Osteocyte (in vitro differentiated cells): ENCODE measurements at places on chromosomes 6 and 20. TPM values are rescaled to one million over a fixed set of nuclear protein-coding genes. Genes with fewer than 3 reads are reported as not detected.

DNA sequence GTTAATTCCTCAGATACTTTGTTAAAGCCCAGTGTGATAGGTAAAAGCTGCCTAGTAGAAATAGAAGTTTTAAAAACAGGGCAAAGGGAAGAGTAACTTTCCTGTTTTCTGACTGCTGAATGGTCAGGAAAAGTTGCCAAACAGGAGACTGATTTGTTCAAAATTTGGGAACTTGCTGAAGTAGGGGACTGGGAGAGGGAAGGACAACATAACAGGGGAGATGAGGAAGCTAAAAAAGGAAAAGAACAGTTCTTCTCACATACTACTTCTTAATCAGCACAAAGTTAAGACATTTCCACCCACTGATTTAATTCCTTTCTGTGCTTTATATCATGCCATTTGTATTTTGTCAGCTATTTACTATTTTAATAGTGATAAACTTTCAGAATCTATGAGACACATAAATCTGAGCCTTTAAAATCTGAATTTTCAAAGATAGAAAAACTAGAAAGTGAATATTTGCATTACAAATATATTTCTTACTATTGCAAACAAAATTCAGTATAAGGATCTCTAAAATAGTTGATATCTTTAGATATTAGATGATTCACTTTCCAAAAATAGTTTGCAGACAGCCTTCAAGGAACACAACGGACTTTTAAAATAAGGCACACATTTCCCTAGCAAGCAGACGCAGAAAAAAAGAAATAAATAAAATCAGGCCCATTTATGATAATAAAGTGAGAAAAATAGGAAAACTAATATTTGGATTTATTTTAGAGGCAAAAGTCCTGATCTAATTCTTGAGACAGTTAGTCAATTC, 36.9 kb upstream of the SLC16A10 start:
- H3K27ac ChIP-seq: no peak overlapping the region
- no peak overlapping the region for H3K4me3 ChIP-seq
- H3K36me3 ChIP-seq: no peaks in the 10 kb centered on the region
- DNase-seq: no peak
- H3K27me3 ChIP-seq: peaks cover 5% of the 10 kb centered on the region

PGBD1 gene
- 7.6 and 7.8 TPM in 2 replicates for total RNA-seq

- no peak overlapping the region for H3K27ac ChIP-seq
- DNase-seq: no peak
- H3K4me3 ChIP-seq: no peak overlapping the region
- no peaks in the 10 kb centered on the region for H3K27me3 ChIP-seq
These were observed 19.5 kb downstream of the CDH4 start for GRCh38 chr20:61271312-61272231.

- H3K4me1 ChIP-seq: peaks cover 24% of the 10 kb centered on the region
- no peak overlapping the region for H3K27ac ChIP-seq
- H3K27me3 ChIP-seq: no peaks in the 10 kb centered on the region
- H3K36me3 ChIP-seq: no peaks in the 10 kb centered on the region
These were observed 171.7 kb upstream of the LAMP5 start for GRCh38 chr20:9342651-9343050.

DNA sequence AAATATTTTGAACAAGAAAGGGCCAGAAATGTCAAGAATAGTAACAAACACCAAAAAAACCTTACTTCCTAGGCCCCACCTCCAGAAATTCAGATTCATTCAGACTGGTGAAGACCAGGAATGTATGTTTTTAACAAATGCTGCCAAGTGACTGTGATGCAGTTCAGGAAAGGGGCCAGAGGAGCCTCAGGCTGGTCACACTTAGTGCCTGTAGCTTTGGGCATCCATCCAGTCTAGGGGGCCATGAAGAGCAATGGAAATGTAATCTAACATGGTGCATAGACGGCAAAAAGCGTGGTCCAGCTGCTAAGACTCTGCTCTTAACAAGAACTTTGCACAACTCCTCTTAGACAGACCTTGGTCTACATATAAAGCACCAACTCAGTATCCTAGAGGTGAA, 7.1 kb downstream of the GJA1 start:
- peak overlapping the region; percentile 64 for H3K27ac ChIP-seq
- H3K4me1 ChIP-seq: peaks cover 71% of the 10 kb centered on the region
- DNase-seq: no peak
- peaks cover 27% of the 10 kb centered on the region for H3K36me3 ChIP-seq

- no peak overlapping the region for H3K4me3 ChIP-seq
- H3K4me1 ChIP-seq: peaks cover 43% of the 10 kb centered on the region
- peak; percentile 21 for DNase-seq
- H3K36me3 ChIP-seq: peaks cover 1% of the 10 kb centered on the region
- H3K27ac ChIP-seq: peak overlapping the region; percentile 11
These were observed 230.0 kb upstream of the SULF2 start for GRCh38 chr20:48015141-48015910.

GRCh38 chr6:16244446-16244845, 6.1 kb downstream of the GMPR start:
- peaks cover 29% of the 10 kb centered on the region for H3K4me1 ChIP-seq
- H3K36me3 ChIP-seq: peaks cover 2% of the 10 kb centered on the region
- no peaks in the 10 kb centered on the region for H3K27me3 ChIP-seq
- no peak for DNase-seq
- peak overlapping the region; percentile 10 for H3K27ac ChIP-seq
- no peak overlapping the region for H3K4me3 ChIP-seq

KIF25 gene
- total RNA-seq: not detected in 2 replicates

DNA sequence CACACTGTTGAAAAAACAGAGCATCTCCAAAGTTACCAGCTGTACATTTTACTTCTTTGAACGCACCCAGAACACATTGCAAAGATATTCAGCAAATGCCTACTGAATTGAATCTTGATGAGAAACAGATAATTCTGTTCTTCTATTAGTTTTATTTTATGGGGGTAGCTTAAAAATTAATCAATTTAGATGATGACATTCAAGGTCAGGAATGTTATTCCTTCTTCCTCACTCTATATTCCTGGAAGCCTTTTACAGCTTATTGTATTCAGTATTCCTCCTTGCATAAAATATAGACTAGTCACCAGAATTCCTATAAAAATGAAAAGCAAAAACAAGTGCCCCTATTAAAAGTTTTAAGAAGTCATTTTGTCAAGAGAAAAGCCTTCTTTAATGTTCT, 21.4 kb upstream of the GMDS start:
- no peak for DNase-seq
- H3K36me3 ChIP-seq: peaks cover 19% of the 10 kb centered on the region
- H3K4me3 ChIP-seq: no peak overlapping the region
- peaks cover 20% of the 10 kb centered on the region for H3K4me1 ChIP-seq
- peak overlapping the region; percentile 71 for H3K27ac ChIP-seq
